Stimulated activated CD4-positive, alpha-beta T cell treated with anti-CD3 and anti-CD28 coated beads, Interleukin-2, amount 100 ng/mL, for 24 hours (primary cell): ENCODE measurements at places on chromosomes 6 and 20.

- DNase-seq: no peak
These were observed 26.5 kb downstream of the CD109 start for GRCh38 chr6:73722318-73723060.

DNA sequence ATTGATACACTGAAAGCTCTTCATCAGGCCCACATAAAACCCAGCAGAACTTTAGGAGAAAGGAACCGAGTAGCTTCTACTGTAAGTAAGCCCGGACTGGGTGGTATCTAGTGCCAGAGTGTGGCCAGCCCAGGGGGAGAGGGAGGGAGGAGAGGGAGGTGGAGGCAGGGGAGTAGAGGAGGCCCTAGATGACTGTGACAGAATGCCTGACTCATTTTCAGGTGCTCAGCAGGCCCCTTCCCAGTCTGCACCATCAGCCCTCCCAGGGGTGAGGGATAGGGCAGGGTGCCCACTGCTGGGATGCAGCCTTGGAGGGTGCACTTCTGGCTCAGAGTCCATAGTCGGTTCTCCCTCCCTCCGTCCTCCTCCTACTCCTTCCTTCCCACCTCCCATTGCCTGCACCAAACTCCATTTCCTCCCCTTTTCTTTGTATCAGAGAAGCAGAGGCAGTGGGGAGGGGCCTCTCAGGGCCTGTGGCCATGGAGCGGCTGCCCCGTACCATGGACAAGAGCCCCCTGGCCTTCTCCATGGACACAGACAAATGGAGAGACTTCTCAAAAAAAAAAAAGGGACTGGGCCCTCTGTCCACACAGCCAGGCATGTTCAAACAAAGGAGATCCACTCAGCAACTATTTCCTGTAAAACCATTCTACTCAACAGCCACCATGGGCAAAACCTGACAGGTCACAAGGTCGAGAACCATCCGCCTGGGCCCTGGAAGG, 184.9 kb upstream of the SNX9 start:
- no peak for DNase-seq

- no peak for DNase-seq
These were observed 10.9 kb upstream of the SLC22A7 start for GRCh38 chr6:43286980-43287716.

DNA sequence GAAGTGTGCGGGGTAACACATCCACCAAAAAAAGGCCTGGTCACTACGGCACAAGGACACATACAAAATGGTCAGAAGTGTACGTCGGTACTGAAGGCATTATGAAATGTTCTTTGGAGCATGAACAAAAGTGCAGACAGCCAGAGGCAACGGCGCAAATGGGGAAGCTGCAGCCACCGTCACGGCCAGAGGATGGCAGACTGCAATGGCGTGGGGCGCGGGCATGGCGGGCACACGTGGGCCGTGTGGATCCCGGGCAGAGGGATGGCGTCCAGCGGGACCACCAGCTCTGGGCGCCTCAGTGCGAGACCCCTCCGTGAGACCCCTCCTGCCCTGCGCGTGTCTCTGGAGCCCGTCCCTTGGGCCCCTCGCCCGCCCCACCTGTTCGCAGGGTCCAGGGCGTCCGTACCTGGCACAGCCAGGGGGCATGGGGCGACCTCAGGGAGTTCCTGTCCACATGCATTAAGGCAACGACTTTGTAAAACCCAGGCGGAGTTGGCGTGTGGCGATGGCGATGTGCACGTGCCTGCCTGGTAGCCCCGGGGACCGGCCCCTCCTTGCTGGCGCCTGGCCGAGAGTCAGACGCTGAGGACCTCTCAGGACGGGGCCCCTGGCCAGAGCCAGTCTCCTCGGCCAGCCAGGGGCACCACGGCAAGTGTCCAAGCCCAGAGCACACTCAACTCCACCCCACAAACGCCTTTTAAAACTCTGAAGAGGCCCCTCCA, 39.5 kb upstream of the CHRNA4 start:
- no peak for DNase-seq

DNA sequence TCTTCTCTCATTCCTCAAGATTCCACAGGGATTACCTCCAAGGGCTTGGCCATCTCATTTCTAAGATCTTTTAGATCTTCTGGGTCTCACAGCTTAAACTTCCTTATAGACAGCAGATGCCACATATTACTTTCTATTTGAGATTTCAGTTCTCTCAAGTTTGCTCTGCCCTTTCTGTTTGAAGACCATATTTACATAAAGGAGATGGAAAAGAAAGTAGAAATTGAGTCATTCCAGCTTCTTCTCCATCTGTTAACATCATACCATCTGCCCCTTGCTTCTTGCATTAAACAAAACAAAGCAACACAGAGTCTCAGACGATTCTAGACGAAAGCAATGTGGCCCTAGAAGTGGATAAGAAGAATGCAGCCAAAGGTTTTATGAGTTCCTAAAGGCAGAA, 203.4 kb downstream of the TTLL2 start:
- no peak for DNase-seq

GRCh38 chr6:169527306-169527705, 174.5 kb downstream of the WDR27 start:
- DNase-seq: no peak

DNA sequence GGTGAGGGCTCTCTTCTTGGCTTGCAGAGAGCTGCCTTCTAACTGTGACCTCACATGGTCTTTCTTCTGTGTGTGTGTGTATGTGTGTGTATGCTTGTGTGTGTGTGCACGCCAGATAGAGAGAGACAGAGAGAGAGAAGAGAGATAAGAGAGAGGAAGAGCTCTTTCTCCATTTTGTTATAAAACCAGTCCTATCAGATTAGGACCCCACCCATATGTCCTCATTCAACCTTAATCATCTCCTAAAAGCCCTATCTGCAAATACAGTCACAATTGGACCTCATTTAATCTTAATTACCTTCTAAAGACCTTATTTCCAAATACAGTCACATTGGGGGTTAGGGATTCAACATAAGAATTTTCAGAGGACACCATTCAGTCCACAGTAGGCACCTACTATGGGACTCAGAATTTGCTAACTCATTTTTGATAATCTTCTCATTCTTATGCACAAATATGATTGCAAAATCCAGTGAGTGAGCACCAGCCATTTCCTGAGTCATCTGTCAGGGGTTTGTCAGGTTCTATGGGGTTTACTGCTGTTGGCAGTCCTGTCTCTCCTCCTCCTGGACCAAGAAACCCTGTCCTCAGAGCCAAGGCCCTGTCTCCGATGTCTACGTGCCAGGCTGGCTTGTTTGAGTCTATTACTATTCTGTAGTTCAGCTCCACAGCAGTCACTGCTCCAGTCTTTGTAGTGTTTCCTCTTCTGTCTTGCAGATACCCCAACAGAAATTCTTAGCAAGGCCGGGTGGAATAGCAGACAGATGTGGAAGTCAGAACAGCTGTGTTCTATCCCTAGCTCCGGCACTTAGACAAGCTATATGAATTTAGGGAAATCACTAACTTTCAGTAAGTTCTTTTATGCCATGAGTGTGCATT, 59.0 kb upstream of the FAM184A start:
- no peak for DNase-seq

DNA sequence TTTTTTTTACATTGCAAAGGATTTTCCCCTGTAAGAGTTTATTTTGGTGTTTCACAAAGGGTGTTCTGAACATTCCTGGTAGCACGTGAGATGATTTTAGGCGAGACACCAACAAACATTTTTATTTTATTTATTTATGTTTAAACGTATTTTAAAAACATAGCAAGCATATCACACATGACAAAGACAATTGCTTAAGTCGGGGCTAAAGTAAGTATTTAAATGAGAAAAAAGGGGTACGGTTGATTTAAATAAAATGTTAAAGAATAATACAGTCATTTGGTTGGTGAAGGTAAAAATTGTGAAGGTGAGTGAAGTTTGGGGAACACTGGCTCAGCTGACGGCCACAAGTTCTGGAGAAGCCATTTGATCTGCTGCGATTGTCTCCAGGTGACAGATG, 129.7 kb downstream of the BMP7 start:
- no peak for DNase-seq

DNA sequence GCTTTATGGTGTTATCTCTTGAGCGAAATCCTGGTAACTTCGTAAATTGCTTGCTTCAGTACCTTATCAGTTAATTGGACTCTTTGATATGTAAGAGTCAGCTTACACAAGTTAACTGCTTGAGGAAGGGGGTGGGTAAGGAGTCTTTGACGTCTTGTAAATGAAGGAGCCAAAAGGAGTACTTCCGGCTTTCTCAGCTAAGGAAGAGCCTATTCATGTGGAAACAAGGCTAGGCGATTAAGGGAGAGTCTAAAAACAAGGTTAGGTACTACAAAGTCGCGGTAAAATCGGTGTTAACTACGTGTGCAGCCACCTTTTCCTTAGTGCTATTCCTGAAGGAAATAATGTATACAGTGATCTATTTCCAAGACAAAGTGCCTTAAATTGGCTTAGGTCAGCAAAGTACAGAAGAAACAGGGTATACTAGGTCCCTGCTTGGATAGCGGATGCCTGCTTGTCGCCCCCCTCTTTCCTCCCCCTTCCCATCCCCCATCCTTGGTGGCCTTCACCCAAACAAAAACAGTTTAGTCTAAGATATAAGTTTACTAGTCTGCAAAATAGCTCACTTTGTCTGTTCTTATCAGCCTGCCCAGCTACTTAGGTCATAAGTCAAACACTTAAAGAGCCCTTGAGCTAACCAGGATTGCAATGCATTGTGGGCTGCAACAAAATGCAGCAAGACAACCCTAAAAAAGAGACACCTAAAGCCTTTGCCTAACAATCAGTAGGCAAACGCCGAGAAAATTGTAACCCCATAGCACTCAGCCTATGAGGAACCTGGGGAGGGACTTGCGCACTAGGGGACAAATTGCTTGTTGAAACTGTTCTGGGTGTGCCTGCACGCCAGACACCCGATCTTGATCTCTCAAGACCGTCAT, 147.3 kb downstream of the TRIM27 start:
- DNase-seq: no peak

- DNase-seq: no peak
These were observed 48.3 kb upstream of the RIN2 start for GRCh38 chr20:19709635-19710335.
